Mesenteric fat pad (tissue), 1 donor: ENCODE measurements at places on chromosomes 2 and 18. TPM values are rescaled to one million over a fixed set of nuclear protein-coding genes. Genes with fewer than 3 reads are reported as not detected.

Gene KIAA2012
- total RNA-seq, result not detected

Gene SP9
- total RNA-seq, result not detected

Gene ACOXL
- total RNA-seq, result not detected

Gene PSMD14
- 50.3 TPM for total RNA-seq

Gene ESPNL
- 0.48 TPM for total RNA-seq

Gene IMMT
- 85.2 TPM for total RNA-seq

Gene THAP4
- total RNA-seq, result 48.7 TPM

Gene RGPD4
- total RNA-seq, result not detected

Gene FAM237A
- total RNA-seq, result not detected

Gene ZSWIM2
- 1.2 TPM for total RNA-seq

Gene CHRNG
- total RNA-seq, result not detected

Gene EHBP1
- 70.8 TPM for total RNA-seq
